ENCODE measurements at places on chromosomes 2 and 18.
A peak's percentile ranks its signal among the peaks of the same experiment; 100 is the strongest.

- DNase-seq: no peak
Observed at GRCh38 chr2:201891676-201892075, 85.3 kb downstream of the CDK15 start.

DNA sequence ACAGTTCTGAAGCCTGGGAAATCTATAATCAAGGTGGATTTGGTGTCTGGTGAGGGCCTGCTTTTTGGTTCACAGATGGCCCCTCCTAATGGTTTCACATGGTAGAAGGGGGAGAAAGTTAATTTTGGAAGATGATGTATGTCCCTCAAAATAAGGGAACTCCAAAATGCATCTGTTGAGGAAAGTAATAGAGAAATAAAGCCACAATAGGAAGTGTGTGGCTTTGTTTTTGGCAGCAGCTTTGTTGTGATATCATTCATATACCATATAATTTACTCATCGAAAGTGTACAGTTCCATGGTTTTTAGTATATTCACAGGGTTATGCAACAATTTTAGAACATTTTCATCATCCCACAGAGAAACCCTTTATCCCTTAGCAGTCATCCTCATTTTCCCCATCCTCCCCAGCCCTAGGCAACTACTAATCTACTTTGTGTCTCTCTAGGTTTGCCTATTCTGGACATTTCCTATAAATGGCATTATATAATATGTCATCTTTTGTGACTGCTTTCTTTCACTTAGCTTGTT lies 274.0 kb upstream of the FAM98A start:
- peak; percentile 17 for DNase-seq

DNA sequence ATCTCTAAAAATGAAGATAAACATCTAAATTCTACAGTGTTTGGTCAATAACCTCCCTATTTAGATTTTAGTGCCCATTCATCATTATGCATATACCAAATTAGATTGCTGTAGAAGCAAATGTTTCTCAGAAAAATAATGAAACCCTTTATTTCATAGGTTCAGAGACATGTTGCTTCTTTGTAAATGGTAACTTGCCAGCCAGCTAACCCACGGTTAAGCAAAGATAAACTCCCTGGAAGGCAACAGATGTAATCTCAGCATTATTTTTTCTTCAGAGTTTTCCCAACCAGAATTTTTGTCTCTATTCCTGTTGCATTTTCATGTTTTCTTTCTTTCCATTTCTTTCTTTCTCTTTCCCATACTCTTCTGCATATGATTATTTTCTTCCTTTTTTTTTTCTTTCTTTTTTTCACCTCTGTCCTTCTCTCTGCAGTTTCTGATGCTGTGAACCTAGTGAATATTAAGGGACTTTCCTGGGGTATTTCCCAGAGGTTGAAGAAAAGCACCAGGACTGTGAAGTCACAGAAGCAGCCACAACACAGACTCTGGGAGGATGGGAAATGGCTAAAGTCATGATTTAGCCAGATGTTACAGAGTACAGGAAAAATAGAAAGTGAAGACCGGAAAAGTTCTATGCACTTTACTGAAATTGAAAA lies 50.0 kb upstream of the DSG1 start:
- DNase-seq: no peak

GRCh38 chr18:11019295-11020105 lies 129.9 kb downstream of the PIEZO2 start:
- no peak for DNase-seq

GRCh38 chr2:2663401-2664036 lies 332.4 kb upstream of the MYT1L start:
- no peak for DNase-seq

DNA sequence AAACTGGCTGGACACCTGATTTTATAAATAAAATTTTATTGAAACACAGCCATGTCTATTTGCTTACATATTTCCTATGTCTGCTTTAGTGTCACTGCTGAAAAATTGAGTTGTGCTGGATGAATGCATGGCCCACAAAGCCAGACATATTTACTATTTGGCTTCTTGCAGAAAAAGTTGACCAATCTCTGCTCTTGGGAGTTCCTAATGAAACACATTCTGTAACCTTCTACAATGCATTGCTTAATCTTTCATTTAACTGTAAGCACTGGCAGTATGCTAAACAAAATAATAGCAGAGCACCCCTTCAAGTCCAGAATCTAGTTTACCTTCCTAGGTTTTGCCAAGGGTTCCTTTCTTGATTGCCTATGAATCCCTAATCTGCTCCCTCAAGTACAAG lies 17.7 kb upstream of the SERPINB7 start:
- no peak for DNase-seq

Measured in GDM1 (cell line).